ENCODE measurements at places on chromosomes 5 and 9.

GRCh38 chr9:75992482-75993206 is 102.2 kb downstream of the PCSK5 start:
- DNase-seq = no peak

DNA sequence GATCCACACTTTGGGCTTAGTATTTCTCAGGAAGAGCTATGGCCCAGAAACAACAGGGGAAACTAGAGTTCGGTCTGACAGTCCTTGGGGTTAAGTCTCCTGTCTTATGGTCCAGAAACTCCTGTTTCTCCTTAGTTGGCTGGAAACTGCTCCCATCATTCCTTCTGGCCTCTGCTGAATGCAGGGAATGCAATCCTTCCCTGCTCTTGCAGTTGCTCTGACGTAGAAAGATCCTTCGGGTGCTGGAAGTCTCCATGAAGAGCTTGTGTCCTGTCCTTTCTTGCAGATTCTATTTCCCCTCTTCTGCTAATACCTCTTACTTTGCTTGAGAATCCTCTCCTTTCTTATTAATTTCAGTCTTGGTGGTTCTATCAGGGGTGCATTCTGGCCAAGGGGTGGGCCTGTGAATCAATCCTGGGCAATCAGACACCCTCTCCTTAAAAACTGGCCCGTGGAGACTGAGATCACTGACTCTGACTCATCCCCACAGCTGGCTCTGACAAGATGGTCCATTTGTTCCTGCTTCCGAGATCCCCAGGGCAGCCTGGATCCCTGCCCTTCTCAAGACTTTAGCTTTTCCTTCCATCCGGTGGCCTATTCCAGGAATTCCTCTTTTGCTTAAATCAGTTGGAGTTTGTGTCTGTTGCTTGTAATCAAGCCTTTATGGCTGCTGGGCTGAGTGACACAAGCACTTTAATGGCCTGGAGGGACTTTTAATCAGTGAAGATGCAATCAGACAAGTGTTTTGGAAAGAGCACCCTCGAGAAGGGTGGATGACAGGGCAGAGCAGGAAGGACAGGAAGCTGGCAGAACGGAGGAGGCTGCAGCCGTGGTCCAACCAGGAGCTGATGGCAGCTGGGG is 23.7 kb downstream of the PTGS1 start:
- no peak for DNase-seq

DNA sequence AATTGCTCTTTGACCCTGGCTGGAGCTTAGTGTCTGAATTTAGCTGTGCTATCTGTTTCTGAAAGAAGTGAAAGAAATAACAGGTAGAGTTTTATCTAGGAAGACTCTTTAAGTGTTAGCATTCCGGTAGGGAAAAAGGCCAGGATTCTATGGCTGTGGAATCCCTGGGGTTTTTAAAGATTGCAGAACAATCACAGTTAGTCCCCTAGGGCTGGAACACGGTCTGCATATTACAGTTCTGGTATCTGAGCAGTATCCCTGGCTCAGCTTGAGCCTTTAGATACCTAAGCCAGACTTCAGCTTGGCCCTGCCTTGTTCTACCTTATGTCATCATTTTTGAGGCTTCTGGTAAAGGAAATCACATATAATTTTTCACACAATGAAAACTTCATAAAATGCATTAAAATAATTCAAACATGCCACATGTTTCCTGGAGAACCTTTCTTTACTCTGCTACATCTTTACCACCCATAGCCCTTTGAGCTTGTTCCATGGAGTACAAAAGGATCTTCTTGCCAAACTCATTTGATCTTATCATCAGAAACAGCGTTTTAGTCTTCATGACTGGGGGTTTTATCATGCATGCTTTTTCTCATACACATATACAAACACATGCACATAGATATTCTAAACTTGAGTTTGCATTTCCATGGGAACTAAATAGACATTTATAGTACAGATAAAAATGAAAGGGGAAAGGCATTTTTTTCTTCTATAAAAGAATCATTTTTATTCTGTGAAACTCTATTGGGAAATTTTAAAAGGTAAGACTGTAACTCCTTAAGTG is 410.8 kb downstream of the CETN3 start:
- no peak for DNase-seq

GRCh38 chr5:1278656-1279442 is 16.0 kb downstream of the TERT start:
- DNase-seq = no peak

GRCh38 chr5:18736051-18736398 is 1101.8 kb downstream of the TAF11L14 start:
- no peak for DNase-seq

GRCh38 chr5:170390472-170390871 is 1.3 kb upstream of the KCNMB1 start:
- DNase-seq = no peak

DNA sequence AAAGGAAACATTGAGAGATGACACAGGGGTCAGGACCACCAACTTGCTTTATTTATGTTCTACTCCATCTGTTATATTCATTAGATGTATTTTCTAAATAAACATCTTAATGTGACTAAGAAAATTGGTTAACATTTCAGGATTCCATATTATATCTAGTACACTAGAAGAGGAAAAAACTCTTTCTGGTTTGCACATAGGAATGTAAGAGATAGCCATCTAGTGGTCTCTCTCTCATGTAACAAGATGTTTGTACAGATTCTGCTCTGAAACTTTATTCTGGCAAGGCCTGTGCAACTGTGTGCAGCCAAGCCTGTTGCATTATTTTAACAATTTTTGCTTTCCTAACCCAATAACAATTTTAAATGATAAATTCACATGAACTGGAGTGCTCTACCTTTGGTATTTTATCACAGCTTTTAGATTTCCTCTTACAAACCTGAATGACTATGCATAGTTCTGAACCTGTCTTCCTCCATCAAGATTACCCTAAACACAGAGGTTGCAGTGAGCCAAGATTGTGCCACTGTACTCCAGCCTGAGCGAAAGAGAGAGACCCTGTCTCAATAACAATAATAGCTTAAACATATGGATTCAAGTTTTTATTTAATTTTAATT is 148.2 kb downstream of the GIN1 start:
- no peak for DNase-seq

GRCh38 chr9:106697750-106698502 is 165.0 kb upstream of the ZNF462 start:
- DNase-seq = no peak

DNA sequence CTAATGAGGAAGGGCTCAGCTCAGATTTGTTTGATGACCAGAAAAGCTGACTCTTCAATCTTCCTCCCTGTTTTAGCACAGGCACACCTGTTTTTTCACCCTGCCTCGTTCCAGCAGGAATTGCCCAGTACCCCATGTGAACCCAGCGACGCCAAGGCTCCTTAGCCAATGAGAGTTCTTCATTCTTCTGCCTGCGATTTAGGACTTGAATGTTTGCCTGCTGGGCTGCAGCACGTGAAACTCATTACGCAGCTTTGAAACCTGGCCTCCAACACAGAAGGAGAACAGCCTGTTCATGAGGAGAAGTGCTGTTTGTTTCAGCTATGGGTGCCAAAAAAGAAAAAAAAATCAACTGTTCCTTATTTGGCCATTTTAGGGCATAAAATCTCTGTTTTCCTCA is 315.5 kb downstream of the TRPM3 start:
- no peak for DNase-seq

DNA sequence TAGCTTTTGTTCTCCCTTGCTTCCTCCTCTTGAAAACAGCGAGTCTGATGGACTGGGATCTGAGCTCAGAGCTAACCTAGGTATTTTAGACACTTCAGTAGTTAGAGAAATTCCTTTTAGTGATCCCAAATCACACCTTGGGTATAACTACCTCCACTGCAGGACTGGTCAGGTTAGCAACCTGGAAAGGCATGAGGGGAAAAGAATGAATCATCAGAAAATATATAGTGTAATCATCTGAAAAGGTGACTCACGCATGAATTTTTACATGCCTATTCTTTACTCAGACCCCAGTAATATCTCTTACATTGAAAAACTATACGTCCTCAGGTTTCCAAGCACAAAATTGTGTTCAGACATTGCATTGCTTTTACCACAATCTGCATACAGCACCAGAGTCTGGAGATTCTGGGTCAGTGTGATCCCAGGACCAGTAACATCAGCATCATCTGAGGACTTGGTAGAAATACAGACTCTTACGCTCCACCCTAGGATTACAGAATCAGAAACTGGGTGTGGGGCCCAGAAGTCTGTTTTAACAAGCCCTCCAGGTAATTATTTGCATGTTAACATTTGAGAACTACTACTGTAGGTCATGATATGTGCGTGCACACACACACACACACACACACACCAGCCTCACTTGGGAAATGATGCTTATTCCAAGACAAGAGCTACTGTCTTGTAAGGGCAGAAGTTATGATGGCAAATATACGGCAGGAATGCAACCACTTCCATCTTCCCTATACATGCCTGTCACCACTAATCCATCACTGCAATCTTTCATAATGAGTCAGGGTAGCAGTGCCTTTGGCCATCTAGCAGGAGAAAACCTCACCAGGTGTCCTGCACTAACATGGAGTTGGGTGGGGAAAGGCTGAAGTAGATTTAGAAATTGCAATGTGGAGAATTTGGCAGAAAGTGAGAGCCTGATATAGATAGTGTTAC is 271.6 kb upstream of the MAP3K1 start:
- DNase-seq = no peak

DNA sequence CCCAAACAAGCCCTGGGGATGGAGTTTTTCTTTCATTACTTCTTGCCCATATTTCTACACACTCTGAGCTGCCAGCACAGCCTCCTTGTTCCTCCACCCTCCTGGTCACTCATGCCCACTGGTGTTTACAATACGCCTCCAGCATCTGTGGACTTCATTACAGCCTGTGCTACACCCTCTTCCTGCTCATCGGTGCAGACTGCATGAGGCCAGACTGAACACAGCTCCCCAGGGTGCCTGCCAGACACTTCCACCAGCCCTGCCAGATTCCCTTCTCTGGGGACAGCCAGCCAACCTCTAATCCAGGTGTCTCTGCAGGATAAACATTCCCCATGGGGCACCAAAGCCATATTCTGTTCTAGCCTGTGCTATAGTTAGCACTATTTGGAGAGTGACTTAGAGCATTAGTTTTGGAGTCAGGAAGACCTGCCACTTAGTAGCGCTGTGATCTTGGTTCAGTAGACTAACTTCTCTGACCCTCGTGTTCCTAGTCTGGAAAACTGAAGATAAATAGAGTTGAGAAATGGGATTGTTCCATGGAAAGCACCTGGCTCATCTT is 163.8 kb upstream of the KLF4 start:
- DNase-seq = no peak

DNA sequence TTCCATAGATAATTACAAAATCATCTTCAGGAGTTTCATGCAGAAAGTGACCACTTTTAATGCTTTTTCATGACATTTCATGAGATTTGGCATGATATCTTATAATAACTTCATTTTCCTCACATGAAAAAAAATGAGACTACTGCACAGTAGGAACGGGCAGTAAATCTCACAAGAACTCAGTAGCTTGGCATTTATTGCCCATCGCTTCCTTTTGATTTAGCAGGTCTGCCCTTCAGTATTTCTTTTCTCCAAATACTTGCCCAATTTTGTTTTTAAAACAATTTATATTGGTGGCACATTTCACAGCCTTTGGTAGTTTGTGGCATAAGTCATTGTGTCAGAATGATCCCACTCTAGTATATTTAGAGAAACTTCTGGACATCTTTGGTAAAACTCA is 711.8 kb upstream of the CHD1 start:
- DNase-seq = no peak

GRCh38 chr9:7405924-7406604 is 393.5 kb downstream of the DMAC1 start:
- DNase-seq = no peak

DNA sequence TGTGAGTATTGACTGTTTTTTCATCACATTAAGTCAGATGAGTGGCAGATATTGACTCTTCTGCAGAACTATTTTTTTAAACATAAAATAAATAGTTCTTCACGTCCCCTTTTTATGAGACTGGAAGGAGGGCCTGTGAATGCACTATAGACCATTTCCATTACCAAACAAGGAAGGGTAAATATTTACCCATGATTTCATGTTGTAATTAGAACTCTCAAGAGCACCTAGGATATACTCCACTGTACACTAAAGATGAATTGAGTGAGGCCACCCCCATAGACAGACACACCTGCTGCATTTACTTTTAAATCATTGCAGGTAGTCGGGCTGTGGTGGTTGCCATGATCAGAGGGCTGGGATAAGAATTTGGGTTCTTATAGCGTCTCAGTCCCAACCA is 22.6 kb downstream of the SLC36A1 start:
- no peak for DNase-seq

- no peak for DNase-seq
Observed at GRCh38 chr9:136779808-136780207, 11.3 kb upstream of the TMEM141 start.

DNA sequence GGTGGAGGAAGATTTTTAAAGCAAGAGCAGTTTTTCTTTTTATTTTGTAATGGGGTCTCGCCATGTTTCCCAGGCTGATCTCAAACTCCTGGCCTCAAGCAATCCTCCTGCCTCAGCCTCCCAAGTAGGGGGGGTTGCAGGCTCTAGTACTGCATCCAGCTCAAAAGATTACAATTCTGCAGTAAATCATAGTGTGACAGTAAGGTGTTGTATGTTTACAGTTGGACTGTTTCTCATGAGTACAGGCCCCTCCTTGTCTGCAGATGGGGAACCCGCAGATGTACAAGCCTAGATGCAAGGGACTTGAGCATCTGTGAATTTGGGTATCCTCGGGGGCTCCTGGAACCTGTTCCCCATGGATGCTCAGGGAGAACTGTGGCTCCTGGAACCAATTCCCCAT is 3.3 kb downstream of the CCT5 start:
- DNase-seq = no peak

- no peak for DNase-seq
Observed at GRCh38 chr9:8552732-8553131, 753.2 kb upstream of the DMAC1 start.

DNA sequence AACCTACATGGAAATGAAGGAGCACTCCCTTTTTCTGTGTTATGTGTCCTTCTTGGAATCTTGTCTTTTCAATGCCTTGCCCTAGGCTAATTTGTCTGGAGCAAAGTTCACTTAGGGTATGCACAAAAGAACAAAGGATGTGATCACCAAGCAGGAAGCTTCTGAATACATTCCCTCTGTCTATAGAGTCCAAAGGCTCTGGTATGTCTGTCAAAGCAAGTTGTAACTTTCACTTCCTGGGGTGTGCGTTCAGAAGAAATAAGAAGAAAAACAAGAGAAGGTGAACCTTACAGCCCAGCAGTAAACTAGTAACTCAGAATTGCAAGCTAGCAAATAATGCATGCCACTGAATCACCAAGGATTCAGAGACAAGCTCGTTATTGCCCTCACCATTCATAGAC is 31.7 kb upstream of the CDH6 start:
- no peak for DNase-seq

DNA sequence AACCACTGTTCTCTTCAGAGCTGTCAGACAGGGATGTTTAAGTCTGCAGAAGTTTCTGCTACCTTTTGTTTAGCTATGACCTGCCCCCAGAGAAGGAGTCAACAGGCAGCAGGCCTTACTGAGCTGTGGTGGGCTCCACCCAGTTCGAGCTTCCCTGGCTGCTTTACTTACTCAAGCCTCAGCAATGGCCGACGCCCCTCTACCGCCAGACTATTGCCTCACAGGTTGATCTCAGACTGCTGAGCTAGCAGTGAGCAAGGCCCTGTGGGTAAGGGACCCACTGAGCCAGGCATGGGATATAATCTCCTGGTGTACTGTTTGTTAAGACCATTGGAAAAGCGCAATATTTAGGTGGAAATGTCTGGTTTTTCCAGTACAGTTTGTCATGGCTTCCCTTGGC is 229.6 kb downstream of the TMEM167A start:
- DNase-seq = no peak

GRCh38 chr5:13501176-13501575 is 443.3 kb downstream of the DNAH5 start:
- no peak for DNase-seq
